MV-4-11 (cell line): ENCODE measurements at places on chromosomes 5 and 9.

DNA sequence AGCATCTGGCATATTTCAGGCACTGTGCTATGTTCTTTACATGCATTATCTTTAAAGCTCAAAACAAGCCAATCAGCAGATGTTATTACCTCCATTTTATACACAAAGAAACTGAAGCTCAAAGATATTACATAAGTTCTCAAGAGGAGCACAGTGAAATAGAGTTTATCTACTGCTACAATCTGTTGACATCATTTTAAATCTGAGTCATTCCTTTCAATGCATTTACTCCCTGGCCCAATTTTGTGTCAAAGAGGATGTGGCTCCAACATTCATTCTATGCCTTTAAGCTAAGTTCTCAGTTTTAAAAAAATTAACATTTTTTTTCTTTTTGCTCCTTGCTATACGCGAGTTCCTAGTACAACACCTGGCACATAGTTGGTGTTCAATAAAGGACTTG is 486.3 kb upstream of the ZNF462 start:
- no peak for DNase-seq

GRCh38 chr5:14212838-14213237 is 69.7 kb downstream of the TRIO start:
- DNase-seq = no peak

- peak; percentile 33 for DNase-seq
These were observed 29.9 kb upstream of the C7 start for GRCh38 chr5:40879163-40879942.

DNA sequence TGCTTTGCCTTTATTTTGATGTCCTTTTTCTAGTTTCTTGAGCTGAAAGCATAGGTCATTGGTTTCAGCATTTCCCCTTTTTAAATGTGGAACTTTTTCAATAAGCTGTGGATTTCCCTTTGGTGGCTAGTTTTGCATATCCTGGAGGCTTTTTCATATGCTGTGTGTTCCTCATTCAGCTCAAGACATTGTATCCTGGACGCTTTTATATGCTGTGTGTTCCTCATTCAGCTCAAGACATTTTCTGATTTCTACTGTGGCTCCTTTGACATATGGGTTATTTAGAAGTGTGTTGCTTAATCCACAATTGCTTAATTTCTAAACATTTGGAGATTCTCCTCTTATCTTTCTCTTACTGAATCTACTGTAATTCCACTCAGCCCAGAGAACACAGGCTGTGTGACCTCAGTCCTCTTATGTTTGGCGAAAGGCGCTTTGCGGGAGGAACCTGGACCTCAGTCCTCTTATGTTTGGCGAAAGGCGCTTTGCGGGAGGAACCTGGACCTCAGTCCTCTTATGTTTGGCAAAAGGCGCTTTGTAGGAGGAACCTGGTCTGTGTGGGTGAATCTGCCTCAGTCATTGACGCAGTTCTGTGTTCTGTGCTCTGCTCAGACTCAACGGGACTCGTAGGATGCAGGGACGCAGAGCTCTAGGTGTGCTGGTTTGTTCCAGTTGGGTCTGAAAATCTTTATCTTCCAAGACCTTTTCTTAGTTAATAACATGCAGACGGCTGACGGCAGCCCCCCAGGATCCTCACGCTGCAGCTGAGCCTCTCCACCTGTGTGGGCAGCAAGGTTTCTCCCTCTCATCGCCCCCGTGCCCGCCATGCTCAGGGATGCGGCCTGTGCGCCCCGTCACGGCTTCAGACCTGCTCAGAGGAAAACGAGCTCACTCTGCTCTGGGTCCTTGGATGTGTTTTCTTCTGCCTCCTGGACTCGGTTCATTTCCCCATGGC is 6.0 kb upstream of the SLC9A3 start:
- peak; percentile 99 for DNase-seq

DNA sequence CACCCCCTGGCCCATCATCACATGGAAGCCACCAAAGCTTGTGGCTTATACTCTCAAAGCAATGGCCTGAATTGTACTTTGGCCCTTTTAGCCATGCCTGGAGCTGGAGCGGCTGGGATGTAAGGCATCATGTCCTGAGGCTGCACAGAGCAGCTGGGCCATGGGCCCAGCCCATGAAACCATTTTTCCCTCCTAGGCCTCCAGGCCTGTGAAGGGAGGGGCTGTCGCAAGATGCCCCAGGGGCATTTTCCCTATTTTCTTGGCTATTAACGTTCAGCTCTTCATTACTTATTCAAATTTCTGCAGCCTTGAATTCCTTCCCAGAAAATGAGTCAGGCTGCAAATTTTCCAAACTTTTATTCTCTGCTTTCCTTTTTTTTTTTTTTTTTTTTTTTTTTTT is 27.7 kb downstream of the FST start:
- no peak for DNase-seq

- DNase-seq = no peak
These were observed 33.1 kb upstream of the ANKRD33B start for GRCh38 chr5:10530601-10531320.

GRCh38 chr9:98502311-98502975 is 206.3 kb downstream of the GABBR2 start:
- DNase-seq = no peak

GRCh38 chr9:95215336-95215898 is 102.1 kb downstream of the FANCC start:
- DNase-seq = no peak

- DNase-seq = no peak
These were observed 50.4 kb upstream of the IRX2 start for GRCh38 chr5:2801577-2802525.

DNA sequence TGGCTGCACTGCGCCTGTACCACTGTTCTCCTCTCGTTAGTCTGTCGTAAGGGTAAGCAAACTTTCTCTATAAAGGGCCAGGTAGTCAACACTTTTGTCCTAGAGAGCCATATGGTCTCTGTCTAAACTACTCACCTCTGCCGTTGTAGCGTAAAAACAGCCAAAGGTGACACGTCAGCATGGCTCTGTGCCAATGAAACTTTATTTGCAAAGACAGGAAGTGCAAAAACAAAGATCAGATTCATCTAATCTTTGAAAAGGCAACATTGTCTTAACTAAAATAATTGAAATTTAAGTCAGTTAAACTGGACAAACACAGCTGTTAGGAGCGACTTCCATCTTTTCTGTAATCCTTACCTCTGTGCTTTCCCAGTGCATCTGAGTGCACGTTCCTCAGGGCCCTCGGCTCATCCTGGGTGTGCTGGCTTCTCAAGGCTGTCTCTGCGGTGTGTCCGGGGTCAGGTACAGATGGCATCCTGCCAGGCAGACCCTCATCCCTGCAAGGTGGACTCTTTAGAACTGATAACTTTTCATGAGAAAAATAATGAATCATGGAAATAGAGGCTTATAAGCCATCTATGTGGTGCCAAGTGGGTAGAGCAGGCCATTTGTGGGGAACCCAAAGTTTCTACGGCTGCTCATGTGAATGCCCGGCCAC is 35.2 kb upstream of the IRX4 start:
- DNase-seq = no peak

DNA sequence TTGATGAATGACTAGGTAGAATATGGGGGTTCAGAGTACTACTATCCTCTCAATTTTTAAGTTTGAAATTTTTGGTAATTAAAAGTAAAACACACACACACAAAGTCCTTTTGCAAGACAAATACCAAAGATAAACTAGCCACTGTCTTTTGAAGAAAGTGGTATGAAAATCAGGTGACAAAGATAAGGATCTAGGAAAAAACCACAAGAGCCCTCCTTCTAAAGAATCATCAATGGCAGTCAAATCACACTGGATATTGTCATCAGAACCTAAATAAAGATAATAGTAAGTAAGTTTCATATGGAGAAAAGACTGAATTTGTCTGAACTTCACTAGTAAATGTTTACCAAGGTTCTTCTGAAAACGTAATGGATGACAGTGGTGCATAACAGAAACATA is 30.5 kb upstream of the HK3 start:
- DNase-seq = no peak

DNA sequence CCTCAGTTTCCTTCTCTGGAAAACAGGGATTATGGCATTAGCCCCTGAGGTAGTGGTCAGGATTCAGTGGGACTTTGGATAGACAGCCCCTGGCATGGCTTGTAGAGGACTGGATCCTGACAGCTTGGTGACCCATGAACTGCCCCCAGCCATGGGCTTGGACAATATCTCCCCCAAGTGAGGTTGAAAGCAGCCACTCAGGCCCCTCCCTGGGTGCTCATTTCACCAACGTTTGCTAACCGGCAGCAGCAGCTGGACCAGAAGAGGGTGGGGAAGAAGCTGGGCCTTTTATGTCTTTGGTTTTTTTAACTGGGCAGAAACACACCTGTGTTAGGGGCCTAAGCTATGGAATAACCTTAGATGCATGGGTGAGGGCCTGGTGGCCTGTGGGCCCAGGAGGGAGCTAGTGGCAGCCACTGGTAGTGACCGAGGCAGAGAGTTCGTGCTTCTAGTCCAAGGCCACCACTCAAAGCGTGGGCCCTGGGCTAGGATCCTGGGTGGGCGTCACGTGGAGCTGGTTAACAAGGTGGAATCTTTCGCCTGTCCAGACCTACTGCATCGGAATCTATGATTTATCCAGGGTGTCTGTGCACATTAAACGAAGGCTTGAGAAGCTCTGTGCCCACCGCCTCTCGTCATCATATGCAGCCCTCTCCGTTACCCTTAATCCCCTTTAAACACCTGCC is 1.9 kb downstream of the SLC2A8 start:
- DNase-seq = no peak

DNA sequence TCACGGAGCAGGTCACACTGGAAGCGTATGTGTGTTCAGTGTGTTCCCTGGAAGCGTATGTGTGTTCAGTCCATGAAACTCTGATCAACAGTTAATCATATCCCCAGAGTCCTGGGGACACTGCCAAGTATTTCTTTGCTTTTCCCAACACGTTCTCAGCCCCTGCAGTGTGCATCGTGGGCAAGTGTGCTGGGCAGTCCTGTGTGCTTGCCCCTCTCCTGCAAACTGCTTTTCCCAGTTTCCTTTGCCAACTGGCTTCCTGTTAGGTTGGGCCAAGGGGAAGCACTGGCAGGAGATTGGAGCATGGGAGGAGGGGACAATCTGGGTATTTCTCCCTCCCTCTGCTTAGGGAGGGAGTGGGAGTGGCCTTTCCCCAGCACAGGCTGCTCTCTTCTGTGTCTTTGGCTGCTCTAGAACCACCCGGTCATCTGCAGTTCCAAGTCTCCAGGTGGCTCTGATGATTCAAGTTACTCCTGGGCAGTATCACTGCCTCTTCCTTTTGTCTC is 36.8 kb upstream of the NEK6 start:
- no peak for DNase-seq

GRCh38 chr5:132853323-132853722 is 12.9 kb downstream of the GDF9 start:
- DNase-seq = no peak

DNA sequence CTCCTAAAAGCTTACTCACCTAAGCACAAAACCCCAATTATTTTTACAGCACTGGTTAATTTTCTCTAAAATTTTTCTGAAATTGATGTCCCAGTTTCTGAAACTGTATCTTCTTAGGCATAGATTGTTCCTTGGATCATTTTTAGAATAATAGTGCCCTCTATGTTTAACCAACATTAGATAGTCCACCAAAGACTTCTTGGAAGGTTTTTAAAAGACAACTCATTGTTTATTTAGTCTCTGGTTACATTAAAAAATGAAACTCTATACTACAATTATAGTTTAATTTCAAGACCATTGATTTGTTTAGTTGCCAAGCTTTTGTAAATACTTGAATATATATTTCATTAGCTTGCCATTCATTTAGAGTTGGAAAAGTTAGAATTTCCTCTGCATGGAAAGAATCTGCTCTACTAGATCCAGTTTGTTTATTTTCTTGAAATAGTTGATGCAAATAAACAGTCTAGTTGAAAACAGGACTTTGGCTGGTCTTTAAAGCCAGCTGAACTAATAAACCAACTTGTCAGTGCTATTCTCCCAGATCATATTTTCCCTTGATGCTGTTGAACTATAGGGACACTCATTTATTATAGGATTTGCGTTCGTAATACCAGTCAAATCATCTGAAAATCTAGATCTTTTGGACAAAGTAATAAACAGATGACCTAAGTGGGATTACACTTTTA is 990.5 kb downstream of the TLE1 start:
- DNase-seq = no peak

DNA sequence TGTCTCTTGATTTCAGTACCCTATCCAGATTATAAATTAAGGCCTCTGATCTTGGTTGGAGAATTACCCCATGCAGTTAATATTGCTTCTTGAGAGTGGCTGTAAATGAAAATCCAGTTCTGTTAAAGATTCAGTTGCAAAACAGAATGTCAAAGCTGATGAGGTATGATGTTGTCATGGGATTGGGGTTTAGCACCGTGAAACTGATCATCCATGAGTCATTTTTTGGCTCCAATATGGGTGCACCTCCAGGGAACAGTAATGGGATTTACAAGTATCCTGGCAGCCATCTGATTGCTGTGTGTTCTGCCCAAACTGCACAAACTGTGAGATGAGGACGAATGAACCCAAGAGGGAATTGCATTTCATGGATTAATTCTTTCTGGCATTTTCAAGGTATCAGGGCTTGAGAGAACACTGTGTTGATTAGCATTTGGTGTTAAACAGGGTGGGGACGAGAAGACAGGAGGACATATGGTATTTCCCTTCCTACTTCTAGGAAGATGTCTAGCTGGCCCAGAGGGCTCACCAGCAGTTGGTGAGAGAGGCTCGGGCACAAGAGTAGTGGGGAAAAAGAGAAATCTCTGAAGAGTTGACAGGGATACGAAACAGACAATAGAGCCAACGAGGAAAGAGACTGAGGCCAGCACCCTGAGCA is 214.7 kb downstream of the GAS1 start:
- no peak for DNase-seq

- no peak for DNase-seq
These were observed 39.5 kb upstream of the IQGAP2 start for GRCh38 chr5:76363352-76364225.

DNA sequence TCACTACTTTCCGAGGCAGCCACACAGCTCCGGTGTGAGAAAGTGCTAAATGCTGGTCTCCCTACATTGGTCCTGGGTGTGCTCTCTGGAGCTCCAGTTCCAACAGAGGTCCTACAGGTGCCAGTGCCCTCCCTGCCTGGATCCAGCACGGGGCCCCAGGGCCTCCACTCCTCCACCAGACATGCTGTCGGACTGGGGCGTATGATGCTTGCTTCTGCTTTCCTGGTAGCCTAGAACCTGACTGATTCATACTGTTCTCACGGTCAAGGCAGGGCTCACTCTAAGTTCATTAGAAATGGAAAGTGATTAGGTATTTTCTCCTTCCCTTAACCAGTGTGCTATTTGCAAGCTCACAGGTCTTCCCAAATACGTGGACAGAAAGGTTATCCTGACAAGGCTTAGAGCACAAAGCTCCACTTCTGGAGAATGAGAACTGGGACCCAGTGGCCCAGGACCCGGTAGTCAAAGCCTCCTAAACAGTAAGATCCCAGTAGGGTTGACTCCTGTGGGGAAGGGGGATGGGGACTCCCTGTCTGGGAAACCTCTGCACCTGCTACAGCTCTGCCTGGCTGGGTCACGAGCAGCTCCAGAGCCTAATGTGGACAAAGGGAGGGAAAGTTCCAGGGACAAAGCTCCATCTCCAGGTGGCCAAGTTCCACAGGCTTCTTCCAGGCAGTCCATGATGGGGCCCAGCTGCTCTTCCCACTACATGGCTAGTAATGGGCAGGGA is 98.1 kb downstream of the PAX5 start:
- no peak for DNase-seq

GRCh38 chr5:158857976-158858375 is 241.7 kb downstream of the EBF1 start:
- no peak for DNase-seq

GRCh38 chr5:92554447-92555085 is 1026.5 kb downstream of the NR2F1-AS1 start:
- DNase-seq = no peak
